ENCODE measurements at places on chromosomes 7 and 10. TPM values are rescaled to one million over a fixed set of nuclear protein-coding genes. Genes with fewer than 3 reads are reported as not detected.

DNA sequence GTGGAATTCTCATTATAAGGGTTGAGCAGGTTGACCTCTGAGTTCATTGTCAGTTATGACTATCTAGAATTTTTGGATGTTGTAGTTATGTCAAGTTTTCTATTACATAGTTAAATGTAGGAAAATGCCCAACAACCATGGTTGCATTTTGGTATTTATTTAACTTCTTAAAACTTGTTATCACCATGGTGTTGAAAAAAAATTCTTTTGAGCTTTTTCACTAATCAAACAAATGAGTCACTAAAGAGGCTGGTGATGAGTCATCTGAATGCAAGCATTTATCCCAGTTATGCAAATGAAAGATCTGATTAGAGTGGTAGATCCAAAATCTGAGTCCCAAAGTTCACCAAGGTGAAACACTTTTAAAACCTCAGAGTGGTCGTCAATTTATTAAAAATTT lies 624.7 kb upstream of the IGFBP3 start:
- DNase-seq: peak; percentile 91

Gene SPAM1
- not detected for total RNA-seq

DNA sequence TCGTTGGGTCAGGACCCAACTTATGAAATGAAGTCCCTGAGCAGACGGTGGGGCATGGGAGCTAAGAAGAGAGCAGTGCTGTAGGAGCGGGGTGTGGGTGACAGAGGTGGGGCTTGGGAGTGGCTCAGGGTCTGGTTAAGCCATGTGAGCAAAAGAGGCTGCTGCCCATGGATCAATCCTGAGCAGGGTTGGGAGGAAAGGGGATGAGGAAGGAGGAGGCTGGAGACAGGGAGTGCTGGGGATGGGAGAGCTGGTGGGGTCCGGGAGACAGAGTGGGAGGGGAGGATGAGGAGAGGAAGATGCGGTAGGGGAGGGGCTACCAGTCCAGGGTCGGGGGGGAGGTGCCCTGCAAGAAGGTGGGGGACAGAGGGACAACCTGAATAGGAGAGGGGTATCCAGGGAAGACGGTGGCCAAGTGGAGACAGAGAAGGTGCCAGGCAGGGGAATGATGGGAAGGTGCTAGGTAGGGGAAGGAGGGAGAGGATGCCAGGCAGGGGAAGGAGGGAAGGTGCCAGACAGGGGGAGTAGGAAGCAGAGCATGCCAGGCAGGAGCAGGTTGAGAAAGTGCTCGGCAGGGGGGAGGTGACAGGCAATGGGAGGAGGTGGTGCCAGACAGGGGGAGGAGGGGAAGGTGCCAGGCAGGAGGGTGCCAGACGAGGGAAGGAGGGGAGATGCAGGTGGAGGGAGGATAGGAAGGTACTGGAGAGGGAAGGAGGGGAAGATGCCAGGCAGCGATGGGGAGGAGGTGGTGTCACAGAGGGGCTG lies 27.5 kb upstream of the SMARCD3 start:
- DNase-seq: no peak

Gene ASNS
- 15.8 TPM for total RNA-seq

- no peak for DNase-seq
Observed at GRCh38 chr10:126538439-126539135, 131.9 kb downstream of the C10orf90 start.

Gene OGDHL
- total RNA-seq: not detected

GRCh38 chr10:13784067-13784466 lies 197.3 kb downstream of the PRPF18 start:
- DNase-seq: no peak
